ENCODE measurements at places on chromosomes 13 and 19.

DNA sequence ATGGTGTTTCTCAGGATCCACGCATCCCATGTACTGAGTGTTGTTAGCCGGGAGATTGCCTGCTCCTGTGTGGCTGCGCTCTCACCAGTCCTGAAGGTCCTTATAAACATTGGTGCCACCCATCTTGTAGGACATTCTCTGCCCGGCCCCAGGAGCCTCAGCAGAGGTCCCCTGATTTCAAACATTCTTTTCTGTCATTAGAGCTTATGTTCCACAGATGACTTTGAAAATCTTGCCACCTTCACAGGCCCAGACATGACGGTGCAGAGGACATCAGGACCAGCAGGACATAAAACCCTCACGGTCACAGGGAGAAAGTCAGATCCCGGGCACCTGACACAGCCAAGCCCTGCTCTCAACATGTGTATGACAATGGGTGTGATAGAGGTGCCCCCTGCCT lies 33.2 kb upstream of the PEPD start:
- DNase-seq: no peak

- DNase-seq: no peak
Measured at GRCh38 chr19:13598098-13598497, 91.8 kb upstream of the CACNA1A start.

DNA sequence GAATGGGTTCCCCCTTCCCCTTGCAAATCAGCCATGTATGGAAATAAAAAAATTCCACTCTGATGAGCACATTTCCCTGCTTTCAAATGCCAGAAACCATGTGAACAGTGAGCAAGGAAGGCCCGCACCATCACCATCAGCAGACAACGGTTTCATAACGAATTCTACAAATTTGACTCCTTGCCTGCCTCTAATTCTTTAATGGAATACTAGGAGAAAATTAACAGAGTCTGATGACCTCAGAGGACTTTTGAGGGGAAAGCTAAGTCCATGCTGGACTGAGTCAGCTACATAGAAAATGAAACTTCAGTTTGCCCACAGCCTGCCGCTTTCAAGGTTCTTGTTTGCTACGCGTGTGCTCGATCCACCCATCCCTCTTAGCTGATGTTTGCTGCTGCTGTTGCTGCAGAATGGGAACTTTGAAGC lies 46.7 kb upstream of the KL start:
- no peak for DNase-seq

GRCh38 chr13:93001866-93002461 lies 224.6 kb upstream of the GPC6 start:
- no peak for DNase-seq

- no peak for DNase-seq
Measured at GRCh38 chr13:47017476-47017875, 120.6 kb upstream of the HTR2A start.

DNA sequence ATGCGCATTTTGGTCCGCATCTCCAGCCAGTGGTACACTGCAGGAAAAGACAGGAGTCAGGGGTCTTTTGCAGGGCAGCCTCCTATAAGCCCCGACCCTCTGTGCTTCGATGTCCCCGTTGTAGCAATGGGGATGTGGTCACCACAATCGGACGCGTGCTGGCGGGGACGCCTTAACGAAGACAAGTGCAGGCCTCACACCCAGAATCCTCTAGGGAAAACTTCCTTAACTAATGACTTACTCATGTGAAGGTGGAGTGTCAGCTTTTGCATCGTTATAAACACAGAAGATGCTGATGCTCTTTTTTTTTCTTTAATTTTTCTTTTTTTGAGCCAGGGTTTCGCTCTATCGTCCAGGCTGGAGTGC lies 22.1 kb downstream of the VASP start:
- DNase-seq: no peak

GRCh38 chr13:40024204-40024966 lies 368.9 kb downstream of the COG6 start:
- no peak for DNase-seq

GRCh38 chr13:112898621-112899280 lies 70.3 kb upstream of the MCF2L start:
- DNase-seq: no peak

GRCh38 chr19:48636859-48637448 lies at the start of gene DBP:
Gene DBP (minus strand): TSS chr19:48637379. CDS start chr19:48636994, 385 bp downstream.
- no peak for DNase-seq

- DNase-seq: no peak
Measured at GRCh38 chr19:5184930-5185329, 155.7 kb downstream of the PTPRS start.

DNA sequence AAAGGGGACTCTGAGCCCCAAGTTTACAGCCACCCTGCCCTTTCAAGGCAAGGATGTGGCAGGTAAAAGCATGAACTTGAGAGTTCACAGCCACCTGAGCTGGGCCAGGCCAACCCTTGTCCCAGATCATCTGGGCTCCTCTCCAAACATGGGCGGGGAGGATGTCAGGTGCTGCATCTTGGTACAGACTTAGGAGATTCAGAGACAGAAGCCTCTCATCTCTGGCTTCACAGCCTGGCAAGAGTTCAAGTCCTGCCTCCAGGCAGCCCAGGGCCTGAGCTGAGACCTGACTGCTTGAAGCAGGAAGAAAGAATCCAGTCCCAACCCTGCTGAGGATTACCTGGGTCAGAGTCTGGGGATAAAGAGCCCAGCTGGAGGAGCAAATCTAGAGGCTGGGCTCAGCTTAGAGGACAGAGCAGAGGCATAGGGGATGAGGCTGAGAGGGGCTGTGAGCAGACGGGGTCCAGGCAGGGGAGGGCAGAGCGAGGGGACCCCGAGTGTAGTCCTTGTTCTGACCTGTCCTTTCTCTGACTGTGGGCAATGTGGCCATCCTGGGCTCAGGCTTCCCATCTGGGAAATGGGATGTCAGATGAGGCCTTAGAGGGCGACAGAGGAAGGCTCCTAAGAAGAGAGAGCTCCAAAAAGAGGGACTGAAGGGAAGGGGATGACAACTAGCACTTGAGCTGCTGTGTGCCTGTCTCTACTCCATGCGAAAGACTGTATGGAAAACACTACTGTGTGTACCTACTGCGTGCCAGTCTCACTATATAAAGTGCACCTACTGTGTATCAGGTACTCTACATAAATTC lies 6.6 kb upstream of the OR10H5 start:
- no peak for DNase-seq

- DNase-seq: no peak
Measured at GRCh38 chr13:58906329-58907007, 1257.3 kb downstream of the DIAPH3 start.

DNA sequence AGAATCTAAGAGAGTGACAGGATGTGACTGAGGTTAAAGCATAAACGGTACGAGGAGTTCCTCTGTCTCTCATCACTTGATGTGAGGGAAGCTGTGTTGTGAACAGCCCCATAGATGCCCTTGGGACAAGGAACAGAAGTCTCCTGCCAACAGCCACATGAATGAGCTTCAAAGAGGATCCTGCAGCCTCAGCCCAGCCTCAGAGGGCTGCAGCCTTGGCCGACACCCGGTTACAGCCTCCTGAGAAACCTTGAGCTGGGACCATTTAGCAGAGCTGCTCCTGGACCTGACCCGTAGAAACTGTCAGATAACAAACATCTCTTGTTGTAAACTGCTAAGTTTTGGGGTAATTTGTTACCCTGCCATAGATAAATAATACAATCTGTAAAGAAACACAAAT lies 54.2 kb downstream of the CCNE1 start:
- no peak for DNase-seq

DNA sequence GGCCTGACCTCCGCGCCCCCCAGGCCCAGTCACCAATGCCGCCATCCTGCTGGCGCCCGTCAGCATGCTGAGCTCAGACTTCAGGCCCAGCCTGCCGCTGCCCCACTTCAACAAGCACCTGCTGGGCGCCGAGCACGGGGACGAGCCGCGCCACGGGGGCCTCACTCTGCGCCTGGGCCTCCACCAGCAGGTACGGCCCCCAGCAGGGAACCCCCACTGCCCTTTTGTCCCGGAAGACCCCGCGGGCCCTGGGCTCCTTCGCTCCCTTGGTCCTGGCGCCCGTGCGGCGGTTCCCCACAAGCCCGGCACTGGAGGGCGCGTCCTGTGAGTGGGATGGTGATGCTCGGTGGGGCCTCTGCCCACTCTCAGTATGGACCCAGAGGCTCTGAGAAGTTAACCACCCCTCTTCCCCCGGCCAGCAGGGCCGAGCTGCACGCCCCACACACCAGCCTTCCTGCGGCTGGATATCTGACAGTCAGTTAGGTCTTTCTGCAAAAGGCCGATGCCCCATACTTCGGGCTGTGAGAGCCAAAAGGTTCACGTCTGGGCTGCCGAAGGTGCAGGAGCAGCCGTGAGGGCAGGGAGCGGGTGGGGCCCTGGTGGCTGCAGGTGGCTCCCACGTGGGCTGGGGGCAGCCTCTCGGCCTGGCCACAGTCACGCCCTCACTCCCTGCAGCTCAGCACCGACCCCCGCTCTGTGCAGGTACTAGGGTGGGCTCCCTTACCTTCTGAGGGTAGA lies 8.0 kb downstream of the WDR18 start:
- DNase-seq: no peak

- no peak for DNase-seq
Measured at GRCh38 chr13:109204252-109204651, 574.8 kb downstream of the MYO16 start.

- DNase-seq: no peak
Measured at GRCh38 chr19:36973021-36973843, 57.1 kb downstream of the ZNF568 start.

DNA sequence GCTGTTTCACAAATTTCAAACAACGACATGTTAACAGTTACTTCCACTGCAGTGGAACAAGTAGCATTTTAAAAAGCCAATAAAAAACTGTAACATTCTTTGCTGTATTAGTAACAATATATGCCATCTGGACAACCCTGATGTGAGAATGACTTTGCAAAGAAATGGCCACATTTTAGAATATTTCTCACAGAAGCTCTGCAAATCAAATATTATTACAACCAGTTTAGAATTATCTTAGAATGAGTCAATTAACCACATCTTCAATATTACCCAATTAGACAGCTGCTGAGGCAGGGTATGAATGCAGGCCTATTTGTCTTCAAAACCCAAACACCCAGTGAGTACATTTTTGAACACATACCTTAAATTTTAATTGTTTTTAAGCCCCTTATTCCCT lies 3.2 kb downstream of the ZNF699 start:
- DNase-seq: no peak

DNA sequence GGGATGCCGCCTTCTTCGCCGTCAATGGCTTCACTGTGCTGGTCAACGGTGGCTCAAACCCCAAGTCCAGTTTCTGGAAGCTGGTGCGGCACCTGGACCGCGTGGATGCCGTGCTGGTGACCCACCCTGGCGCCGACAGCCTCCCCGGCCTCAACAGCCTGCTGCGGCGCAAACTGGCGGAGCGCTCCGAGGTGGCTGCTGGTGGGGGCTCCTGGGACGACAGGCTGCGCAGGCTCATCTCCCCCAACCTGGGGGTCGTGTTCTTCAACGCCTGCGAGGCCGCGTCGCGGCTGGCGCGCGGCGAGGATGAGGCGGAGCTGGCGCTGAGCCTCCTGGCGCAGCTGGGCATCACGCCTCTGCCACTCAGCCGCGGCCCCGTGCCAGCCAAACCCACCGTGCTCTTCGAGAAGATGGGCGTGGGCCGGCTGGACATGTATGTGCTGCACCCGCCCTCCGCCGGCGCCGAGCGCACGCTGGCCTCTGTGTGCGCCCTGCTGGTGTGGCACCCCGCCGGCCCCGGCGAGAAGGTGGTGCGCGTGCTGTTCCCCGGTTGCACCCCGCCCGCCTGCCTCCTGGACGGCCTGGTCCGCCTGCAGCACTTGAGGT lies 7.0 kb downstream of the MAP1S start:
- DNase-seq: no peak

- DNase-seq: no peak
Measured at GRCh38 chr19:21593502-21593901, 88.1 kb downstream of the ZNF429 start.

GRCh38 chr13:75864718-75865117 lies 228.6 kb downstream of the LMO7 start:
- no peak for DNase-seq

- DNase-seq: no peak
Measured at GRCh38 chr19:16849168-16849567, 20.0 kb downstream of the SIN3B start.

- no peak for DNase-seq
Measured at GRCh38 chr13:41919031-41919740, 41.7 kb downstream of the VWA8 start.

- no peak for DNase-seq
Measured at GRCh38 chr19:16887353-16888265, 1.2 kb upstream of the F2RL3 start.

DNA sequence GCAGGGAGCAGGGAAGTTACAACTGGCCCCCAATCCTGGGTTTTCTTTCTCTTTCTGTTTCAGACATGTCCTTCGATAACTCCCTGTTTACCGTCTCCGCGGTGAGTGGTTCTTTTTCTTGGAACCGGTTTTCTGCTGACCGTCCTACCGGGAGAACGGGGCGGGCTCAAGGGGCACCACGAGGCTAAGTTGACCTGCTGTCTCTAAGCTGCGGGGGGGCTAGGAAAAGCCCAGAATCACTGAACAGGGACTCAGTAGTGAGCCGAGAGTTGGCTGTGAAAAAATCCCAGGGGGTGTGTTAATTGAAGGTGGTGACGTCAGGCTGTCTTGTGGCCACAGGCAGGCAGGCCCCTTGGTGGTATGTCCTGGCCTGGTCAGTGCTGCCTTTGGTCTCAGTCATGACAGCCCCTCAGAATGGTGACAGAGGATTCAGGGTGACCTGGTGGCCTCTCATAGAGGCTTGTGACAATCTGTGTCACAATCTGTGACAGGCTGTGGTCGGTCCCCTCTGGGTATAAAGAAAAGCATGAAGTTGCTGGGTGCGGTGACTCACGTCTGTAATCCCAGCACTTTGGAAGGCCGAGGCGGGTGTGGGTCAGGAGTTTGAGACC lies 8.1 kb upstream of the CARM1 start:
- no peak for DNase-seq
